ENCODE measurements at places on chromosomes 2 and 18.

GRCh38 chr18:59640721-59641120 lies 56.5 kb downstream of the CCBE1 start:
- no peak for DNase-seq

GRCh38 chr2:1130922-1131321 lies 180.3 kb downstream of the SNTG2 start:
- DNase-seq = no peak

DNA sequence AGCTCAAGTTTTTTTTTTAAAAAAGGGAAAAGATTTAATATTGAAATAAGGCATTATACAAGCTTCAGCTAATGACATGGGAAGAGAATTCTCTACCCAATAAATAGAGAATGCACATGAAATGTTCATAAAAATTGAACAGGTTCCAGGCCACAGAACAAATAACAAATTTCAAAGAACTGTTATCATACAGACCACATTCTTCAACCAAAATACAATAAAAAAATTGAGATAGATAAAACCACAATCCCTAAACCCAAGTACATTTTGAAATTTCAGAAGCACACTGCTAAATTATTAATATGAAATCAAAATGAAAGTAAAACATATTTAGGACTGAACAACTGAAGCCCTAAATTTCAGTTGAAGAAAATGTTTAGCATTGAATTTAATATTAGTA lies 89.6 kb downstream of the BCL2 start:
- no peak for DNase-seq

- no peak for DNase-seq
These were observed 16.7 kb downstream of the HOXD1 start for GRCh38 chr2:176205126-176205525.

- no peak for DNase-seq
These were observed 42.8 kb upstream of the SGPP2 start for GRCh38 chr2:222381566-222381965.

- no peak for DNase-seq
These were observed 71.6 kb downstream of the MCFD2 start for GRCh38 chr2:46844034-46844433.

GRCh38 chr2:224847961-224848850 lies 132.0 kb upstream of the CCDC195 start:
- DNase-seq = no peak

- DNase-seq = no peak
These were observed 124.7 kb upstream of the ZNF516 start for GRCh38 chr18:76619621-76620315.

DNA sequence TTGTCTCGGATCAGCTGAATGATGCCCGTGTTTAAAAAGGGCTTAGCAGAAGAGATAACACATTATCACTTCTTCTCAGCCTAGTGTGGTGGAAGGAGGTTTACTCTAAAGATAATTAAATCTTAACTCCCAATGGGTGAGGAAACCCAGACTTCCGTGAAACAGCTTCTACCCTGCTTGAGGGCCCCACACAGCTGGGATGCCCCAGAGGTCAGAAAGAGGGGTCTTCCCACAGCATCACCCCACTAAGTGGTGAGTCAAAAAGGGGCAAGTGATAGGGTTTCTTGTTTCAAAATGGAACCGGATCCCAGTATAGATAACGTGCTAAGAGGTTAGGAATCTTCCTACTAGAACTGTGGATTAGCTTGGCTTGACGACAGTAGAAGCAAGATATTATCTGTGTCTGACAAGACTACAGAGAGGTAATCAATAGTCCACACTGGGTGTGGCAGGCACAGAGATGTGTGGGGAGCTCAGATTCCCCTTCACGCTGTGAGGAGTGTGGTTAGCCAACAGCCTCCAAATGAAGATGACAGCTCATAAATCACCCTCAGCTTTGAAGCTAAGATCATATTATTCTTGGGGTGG lies 129.6 kb upstream of the COPS8 start:
- DNase-seq = no peak

DNA sequence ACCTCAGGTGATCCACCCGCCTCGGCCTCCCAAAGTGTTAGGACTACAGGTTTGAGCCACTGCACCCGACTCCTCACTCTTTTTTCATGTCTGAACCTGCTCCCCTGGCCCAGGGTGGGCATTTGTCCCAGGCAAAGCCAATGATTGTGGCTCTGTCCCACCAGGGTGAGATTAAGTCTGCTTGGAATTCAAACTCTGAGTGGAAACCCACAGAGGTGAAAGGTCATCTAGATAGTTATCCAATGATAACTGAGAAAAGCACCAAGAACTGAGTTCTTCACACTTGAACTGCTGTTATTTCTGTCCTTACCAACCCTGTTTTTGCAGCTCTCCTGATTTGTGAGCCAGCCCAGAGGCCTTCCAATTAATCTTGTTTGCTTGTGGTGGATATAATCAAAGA lies 62.4 kb upstream of the ACVR1 start:
- no peak for DNase-seq

GRCh38 chr18:683531-683930 lies 26.1 kb downstream of the TYMS start:
- no peak for DNase-seq

DNA sequence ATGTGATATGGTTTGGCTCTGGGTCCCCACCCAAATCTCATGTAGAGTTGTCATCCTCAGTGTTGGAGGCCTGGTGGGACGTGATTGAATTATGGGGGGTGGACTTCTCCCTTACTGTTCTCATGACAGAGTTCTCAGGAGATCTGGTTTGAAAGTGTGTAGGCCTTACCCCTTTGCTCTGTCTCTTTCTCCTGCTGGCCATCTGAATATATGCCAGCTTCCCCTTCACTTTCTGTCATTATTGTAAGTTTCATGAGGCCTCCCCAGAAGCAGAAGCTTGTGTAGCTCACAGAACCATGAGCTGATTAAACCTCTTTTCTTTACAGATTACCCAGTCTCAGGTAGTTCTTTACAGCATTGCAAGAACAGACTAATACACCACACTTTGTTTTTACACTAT lies 222.3 kb downstream of the DOK6 start:
- DNase-seq = no peak

DNA sequence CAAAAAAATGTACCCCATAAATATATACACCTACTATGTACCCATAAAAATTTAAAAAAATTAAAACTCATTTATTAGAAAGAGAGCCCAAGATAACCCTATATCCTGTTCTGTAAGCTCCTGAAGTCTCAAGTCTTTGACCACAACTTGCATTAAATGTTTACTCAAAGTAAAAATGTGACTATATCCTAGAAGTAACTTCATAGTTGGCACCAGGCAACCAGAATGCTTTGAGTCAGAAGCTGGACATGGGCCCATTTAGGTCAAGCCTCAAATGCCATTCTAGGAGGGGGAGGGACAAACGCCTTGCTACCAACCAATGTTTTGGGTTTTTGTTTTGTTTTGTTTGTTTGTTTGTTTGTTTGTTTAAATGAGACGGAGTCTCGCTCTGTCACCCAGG lies 9.3 kb upstream of the TBC1D8 start:
- DNase-seq = no peak

- no peak for DNase-seq
These were observed 30.5 kb upstream of the ITGAV start for GRCh38 chr2:186559370-186559769.

DNA sequence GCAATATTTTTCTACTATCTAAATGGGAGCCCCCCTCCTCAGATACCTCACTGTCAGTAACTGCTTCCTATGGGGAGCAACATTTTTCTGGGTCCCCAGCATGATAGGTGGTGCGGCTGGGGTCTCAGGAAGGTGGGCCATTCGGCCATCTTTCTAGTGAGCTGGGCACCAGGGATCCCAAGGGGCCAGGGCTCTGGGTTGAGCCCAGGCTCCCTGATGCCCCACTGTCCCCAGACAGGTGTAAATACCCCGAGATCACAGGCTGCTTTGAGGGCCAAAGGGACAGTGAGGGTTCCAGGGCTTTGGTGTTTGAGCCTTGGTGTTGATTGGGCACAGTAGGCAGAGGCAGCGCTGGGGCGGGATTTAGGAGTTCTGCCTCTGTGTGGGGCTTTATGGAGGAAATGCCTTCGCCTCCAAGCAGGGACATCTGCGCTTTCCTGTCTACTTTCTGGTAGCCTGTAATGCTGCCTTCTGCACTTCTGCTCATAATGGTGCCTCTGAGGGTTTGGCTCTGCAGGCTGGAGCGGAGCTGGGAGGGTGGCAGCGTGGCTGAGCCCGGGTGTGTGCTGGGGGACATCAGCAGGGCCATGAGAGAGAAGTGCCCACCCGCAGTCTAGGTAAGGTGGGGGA lies 5.3 kb downstream of the ITM2C start:
- DNase-seq = no peak

DNA sequence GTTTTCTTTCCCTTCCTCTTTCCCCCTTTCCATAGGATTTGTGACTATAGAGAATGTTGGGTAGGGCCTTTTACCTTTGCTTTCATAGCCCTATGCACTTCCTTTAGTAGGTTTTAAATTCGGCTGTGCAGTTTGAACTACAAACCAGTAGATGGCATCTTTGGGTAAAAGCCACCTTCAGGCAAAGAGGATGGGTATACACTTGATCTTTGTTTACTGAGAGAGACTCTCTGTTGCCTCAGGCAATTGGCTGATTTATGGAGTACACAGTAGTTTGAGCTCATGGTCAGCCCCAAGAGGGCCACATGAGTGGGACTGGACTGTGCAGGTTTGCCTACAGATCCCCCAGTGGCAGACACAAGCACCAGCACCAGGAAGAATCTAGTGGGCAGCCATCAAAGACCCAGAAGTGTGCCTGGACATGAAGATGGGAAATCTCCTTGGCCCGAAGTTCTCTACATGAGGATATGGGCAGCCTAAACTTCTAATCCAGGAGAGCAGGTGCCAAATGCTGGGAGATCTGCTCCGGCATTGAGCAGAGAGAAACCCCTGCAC lies 1304.3 kb upstream of the DDX18 start:
- DNase-seq = no peak

DNA sequence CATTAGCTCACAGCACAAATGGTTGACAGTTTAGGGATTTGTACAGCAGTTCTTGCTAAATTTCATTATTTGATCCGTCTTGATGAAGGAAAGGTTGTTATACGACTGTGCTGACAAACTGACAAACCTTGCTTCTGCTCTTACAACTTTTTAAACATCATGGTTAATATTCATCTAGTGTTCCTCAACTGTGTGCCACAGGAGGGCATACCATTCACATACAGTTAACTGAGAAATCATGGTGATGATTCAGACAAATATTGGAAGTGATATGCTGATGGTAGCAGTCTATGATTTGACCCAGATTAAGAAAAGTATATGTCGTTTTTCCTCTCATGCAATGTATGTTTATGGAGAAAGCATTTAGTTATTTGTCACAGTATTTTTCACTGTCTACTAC lies 129.8 kb upstream of the FSIP2 start:
- DNase-seq = no peak

DNA sequence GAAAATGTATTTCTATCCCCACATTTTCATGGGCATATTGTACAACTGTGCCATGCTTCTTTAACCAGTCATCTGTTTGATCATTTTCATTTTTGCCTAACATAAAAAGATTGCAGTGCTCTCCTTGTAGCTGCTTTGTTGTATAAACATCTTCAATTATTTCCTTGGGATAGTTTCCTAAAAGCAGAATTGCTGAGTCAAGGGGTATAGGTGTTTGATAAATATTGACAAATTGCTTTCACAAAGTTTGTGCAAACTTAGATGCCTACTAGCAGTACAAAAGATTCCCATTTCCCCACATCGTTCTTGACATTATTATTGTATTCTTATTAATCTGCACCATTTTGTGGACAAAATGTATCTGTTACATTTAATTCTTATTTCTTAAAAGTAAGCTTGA lies 479.6 kb downstream of the FBXO15 start:
- DNase-seq = no peak

GRCh38 chr2:195037045-195037444 lies 620.0 kb upstream of the SLC39A10 start:
- DNase-seq = no peak

DNA sequence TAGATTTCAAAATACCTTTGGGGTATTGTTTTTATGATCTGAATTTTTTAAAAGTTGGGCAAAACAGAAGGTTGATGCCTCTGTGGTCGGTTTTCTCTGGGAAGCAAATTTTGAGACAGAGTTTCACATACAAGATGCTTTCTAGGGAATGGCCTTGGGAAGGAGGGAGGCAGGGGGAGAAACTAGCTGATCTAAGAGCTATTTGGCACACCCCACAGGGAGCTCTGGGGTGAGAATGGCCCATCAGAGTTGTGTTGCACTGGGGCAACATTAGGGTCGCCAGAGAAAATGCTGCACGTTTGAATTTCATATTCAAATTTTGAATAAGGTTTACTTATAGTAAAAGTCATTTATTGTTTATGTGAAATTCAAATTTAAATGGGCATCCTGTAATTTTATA lies 11.9 kb upstream of the ADAM23 start:
- DNase-seq = no peak

DNA sequence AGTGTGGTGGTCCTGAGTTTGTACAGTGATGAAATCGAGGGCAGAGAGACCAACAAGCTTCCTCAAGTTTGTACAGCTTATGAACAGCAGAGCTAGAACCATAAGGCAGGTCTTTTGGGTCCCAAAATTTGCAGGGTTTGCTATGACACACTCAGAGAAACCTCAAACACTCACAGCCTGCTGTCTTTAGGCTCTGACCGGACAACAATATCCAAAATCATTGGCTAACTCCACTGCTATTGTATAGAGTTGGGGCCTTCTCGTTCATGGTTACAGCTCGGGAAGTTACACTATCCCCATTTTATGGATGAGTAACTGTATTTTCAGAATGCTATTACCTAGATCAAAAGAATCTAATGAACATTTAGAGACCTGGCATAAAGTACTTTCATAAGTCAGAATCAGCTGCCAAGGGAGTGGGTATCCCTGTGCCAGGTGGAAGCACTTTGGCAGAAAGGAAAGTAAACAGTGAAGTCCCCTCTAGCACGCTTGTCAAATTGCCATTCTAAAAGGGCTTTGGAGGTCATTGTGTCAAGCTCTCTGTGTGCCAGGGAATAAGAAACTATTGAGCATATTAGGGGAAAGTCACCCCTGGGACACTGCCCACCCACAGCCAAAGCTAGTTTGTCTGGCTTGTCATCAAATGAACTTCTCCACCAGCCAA lies 331.8 kb downstream of the ALK start:
- no peak for DNase-seq

DNA sequence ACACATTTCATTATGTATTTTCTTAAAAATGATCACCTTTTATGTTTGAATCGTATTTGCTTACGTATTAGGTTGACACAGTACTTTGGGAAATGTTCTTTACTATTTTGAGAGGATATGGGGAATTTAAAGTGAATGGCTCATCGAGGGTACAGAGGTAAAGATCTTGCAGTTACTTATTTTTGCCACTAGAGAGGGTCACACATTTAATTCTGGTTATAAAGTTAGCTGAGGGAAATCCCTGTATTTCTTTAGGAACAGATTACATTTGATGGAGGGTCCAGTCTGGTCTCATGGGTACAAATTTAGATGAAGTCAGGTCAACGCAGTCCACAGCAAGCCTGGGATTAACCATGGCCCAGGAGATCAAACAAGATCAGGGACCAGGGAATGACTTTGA lies 24.5 kb downstream of the DYNC2LI1 start:
- no peak for DNase-seq

- no peak for DNase-seq
These were observed 54.9 kb upstream of the HS6ST1 start for GRCh38 chr2:128373451-128374000.

DNA sequence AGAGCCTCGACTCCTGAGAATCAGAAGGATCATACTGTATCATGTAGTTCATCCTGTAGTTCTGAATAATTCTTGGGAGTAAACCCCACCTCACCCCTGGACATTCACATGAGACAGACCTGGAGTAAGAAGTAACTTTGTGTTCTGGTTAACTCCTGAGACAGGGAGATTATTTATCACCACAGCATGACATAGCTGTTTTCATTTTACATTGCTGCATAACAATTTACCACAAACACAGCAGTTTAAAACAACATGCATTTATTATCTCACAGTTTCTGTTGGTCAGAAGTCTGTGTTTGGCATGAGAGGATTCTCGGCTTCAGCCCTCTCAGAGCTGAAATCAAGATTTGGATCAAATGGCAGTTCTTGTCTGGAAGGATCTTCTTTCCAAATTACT lies 855.8 kb upstream of the FANCL start:
- no peak for DNase-seq
